ENCODE measurements at places on chromosomes 11 and 22.

- DNase-seq = no peak
Measured at GRCh38 chr11:74460481-74461154, 6.7 kb downstream of the KCNE3 start.

DNA sequence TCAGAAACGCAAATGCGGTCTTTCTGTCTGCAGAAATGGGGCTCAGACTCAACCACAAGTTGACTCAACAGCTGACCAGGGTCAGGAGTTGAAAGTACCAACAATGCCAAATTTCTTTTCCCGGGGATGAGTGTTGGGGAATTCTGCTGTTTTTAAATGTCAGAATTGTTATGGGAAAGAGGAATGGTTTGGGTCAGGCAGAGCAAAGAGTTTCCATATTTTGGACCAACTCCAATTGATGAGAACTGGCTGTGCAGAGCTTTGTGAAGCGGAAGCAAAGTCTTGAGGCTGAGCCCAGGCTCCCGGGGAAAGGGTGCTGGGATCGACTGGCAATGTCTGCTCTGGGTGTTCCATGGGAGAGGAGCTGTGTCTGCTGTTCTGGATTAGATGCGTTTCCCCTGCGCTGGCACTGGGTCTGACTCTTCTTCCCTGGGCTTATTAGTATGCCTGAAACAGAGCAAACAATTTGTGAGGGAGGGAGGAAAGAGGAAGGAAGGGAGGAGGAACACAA is 36.2 kb downstream of the TXN2 start:
- DNase-seq = peak; percentile 9

- no peak for DNase-seq
Measured at GRCh38 chr22:31102441-31103081, 4.8 kb downstream of the SELENOM start.

DNA sequence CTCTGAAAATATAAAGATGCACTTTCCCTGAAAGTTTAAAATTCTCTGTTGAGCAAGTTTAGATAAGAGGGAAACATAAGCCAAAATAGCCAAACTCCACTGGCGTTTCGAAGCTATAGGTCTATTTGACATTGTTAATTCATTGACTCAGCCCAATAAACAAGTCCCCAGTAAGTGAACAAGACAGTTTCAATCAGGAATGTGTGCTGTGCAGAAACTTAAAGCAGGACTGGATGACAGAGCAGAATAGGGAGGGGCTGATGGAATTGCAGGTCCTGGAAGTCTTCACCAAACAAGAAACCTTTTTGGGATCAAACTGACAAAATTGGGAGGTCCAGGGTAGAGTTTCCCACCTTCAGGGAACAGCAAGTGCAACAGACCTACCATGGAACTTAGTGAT is 8.9 kb upstream of the KDM4E start:
- DNase-seq = no peak

- no peak for DNase-seq
Measured at GRCh38 chr11:102564110-102564509, 33.6 kb upstream of the MMP7 start.

- DNase-seq = no peak
Measured at GRCh38 chr11:7485186-7486097, at the start of gene OLFML1. TSS of gene OLFML1 (plus strand) at chr11:7485506. CDS start at chr11:7485876, 370 bp downstream.

DNA sequence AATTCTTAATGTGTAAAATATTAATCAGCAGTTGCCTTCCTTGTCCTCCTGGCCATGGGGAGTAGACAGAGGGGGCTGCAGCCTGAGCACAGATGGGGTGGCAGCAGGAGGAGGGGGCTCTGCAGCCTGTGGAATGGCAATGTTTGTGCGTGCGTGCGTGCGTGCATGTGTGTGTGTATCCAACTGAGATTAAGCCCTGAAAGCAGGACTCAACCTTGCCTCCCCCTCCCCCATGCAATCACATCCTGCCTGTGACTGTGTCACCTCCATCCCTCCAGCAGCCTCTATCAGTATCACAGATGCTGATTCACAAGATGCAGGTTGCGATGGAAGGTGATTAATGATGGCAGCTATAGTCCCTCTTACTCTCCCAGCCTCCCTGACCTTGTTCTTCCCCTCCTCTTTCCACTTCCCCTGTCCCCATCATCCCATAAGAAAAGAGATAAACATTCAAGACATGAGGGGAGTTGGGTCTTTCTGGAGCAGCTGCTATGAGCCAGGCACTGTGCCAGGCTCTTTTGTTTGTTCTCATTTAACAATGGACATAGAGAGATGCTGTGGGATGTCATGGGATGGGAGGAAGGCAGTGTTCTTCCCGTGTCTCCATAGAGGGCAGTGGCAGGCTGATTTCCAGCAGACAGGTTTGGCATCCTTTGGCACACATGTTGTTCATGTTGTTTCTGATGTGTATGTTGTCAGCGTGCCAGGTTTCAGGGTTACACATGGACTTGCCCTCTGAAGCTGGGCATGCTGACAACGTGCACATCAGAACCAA is 43.8 kb upstream of the NECTIN1 start:
- peak; percentile 42 for DNase-seq

DNA sequence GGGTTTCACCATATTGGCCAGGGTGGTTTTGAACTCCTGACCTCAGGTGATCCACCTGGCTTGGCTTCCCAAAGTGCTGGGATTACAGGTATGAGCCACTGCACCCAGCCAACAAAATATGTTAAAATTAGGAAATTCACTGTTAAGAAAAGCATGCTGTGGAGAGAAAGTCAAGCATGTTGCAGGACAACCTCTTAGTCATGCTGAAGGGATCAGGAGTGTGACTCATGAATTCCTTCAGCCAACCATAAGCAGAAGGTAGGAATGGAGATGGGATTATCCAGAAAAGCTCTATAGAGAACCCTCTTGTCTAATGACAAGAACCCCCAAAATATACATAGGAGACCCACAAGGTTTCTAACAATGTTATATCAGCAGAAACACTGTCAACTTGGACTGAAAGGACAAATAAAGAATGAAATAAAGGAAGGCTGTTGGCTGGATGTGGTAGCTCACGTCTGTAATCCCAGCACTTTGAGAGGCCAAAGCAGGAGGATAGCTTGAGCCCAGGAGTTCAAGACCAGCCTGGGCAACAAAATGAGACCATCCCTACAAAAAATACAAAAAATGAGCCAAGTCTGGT is 16.0 kb downstream of the MRTFA start:
- no peak for DNase-seq

- no peak for DNase-seq
Measured at GRCh38 chr22:41271787-41272186, 14.2 kb downstream of the RANGAP1 start.

- no peak for DNase-seq
Measured at GRCh38 chr22:30438559-30438958, 13.0 kb downstream of the MTFP1 start.

- no peak for DNase-seq
Measured at GRCh38 chr11:109155291-109155690, 266.7 kb upstream of the C11orf87 start.

- no peak for DNase-seq
Measured at GRCh38 chr22:22836635-22837034, 51.0 kb upstream of the IGLL5 start.

- DNase-seq = no peak
Measured at GRCh38 chr11:1131033-1131911, 26.5 kb upstream of the MUC5AC start.

DNA sequence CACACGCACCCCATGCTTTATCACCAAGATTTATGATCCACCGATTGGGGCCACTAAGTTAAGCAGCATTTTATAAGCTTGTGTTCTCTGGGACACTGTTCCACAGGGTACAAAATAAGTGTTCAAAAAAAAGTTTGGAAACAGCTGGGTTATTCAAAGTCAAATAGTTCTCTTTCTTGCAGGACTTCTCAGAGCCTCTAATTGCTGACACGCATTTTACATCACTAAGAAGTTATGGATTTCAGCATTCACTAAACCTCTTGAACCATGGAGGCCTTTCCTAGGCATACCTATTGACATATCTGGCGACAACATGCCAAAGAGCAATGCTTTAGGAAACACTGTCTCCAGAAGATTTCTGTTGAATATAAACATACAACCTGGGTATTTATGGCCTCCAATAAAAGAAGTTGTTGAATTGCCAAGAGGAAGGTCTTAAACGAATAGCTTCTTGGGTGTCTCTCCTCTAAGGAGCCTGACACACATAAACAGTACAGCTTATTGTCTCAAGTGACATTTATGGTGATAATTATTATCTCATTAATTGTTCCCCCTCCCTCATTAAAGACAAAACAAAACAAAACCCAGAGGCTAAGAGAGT is 147.1 kb upstream of the ARHGAP20 start:
- DNase-seq = no peak

DNA sequence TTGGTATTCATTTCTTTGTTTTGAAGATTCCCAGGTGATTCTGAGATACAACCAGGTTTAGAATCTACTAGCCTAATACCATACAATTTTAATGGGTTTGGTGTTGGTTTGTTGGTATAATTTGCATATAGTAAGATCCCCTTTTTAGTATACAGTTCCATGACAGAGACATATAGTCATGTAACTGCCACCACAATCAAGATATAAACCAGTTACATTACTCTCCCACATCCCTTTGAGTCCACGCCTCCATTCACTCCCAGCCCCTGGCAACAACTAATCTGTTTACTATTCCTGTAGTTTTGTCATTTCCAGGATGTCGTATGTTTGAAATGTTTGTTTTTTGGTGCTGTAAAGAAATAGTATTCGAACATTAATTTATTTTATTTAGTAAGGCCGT is 4.3 kb downstream of the ASRGL1 start:
- no peak for DNase-seq

- no peak for DNase-seq
Measured at GRCh38 chr11:65803797-65804492, 17.1 kb downstream of the OVOL1 start.

DNA sequence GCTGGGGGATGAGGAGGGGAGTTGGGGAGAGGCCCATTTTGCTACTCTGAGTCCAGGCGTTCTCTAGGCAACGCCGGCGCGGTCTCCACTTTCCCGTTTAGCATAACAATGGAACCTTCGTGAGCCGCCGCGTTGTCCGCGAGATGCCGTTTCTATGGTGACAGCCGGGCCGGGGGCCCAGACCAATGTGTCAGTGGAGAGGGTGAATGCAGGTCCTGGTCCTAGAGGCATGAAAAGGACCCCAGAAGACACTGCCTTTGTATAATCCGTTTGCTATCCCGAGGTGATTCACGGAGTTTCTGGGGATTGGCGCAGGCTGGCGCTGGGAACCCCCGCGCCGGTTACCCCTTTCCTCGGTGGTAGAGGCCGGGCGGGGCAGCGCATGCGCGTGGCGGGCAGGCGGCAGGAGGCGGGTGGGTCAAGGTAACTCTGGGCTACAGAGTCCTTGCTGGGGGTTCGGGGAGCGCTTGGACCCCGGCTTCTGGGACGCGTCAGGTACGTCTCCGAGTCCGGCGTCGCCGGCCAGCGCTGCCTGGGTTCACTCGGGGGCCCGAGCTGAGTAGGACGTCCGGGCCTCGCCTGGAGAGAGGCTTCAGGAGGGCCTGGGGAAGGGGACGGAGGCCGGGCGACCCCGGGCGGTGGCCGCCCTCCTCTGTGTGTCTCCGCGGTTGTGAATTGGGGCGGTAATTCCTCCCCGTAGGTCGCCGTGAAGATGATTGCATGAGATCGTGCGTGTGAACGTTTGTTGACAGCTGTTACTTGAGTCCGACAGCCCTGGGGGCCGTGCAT is at the start of the genes CBY1 and FAM227A:
CBY1 (plus strand) TSS at position 383 of the 789 bp plus-strand sequence. CDS start 11,417 bp downstream, outside the sequence.
FAM227A (minus strand) TSS at position 137 of the 789 bp plus-strand sequence. CDS start 6,224 bp downstream, outside the sequence.
- DNase-seq = peak; percentile 56

DNA sequence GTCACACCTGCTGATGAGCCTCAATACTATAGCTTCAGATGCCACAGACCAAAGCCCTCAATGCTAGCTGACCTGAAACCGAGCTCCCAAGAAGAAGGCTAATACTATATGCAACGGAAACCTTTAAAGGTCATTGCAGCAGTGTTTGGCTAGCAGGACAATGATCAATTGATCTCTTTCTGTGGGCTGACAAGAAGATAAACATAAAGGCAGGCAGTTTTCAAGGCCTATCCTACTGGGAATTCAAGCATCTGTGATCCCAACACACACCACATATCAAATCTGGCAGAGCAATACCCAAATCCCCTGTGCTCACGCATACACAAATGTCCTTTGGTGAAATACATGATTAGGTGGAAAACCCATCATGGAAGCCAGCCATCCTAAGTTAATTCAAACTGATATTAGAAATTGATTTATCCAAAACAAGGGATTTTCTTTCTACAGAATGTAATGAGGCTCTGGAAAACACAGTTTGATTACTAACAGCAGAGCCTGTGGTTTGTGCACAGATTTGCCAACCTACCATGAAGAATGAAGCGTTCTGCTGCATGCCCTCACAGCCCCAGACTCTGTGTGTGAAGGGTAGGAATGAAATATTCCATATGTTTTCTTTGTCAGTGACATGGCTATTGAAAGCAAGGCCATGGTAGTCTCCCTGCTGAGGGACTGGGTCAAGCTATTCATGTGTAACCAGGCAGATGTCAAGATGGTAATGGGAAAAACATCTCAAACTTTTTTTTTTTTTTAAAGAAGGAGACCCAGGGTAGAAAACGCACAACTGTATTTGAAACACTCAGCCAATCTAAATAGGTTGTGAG is 12.2 kb downstream of the LGR4 start:
- DNase-seq = no peak

DNA sequence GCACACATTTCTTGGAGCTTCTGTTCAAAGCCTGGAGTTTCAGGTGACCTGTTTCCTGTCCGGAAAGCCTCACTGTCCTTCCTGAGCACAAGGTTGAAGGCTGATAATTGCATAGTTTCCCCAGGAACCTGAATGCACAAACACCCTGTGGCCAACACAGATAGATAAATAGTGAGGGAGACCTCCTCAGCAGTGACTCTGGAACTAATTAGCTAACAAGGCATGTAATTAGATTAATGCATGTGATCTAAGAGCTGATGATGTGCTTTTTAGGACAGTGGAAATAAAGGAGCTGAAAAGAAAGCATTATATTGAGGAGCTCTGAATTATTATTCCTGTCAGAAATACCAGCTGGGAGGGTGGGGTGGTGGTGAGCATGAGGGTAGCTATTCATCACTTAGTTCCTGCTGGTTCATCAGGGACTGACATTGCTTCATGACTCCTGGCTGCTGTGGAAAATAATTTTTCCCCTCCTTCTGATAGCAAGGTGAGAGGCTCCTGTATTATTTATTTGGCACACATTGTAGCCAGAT is 101.1 kb downstream of the NELL1 start:
- no peak for DNase-seq
